Activated CD4-positive, alpha-beta T cell treated with anti-CD3 and anti-CD28 coated beads, Interleukin-2, amount 10 ng/mL, durations not matched to agents 7 days and 5 days (primary cell): ENCODE measurements at places on chromosomes 7 and 10. TPM values are rescaled to one million over a fixed set of nuclear protein-coding genes. Genes with fewer than 3 reads are reported as not detected.

DNA sequence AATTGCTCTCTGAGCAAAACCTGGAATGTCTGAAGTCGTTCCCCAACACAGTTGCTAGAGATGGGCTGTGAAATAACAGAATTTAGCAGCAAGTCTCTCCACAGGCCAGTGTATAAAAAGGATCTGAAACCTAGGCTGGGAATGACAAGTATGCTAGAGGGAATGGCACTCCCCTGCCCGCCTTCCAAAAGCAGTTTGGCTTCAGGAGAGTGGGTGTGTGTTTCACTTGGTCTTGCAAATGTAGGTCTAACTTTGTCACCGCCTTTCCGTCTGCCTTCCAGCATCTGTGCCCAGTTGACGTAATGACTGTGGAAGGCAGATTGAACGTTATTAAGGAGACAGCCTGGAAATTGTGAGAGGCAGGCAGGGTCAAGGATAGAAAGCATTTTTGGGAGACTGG is 18.0 kb upstream of the MTURN start:
- no peaks in the 10 kb centered on the region for H3K27me3 ChIP-seq
- no peak for DNase-seq
- no peak overlapping the region for H3K27ac ChIP-seq
- H3K4me3 ChIP-seq, result no peak overlapping the region

PCLO gene
- not detected for total RNA-seq

DNA sequence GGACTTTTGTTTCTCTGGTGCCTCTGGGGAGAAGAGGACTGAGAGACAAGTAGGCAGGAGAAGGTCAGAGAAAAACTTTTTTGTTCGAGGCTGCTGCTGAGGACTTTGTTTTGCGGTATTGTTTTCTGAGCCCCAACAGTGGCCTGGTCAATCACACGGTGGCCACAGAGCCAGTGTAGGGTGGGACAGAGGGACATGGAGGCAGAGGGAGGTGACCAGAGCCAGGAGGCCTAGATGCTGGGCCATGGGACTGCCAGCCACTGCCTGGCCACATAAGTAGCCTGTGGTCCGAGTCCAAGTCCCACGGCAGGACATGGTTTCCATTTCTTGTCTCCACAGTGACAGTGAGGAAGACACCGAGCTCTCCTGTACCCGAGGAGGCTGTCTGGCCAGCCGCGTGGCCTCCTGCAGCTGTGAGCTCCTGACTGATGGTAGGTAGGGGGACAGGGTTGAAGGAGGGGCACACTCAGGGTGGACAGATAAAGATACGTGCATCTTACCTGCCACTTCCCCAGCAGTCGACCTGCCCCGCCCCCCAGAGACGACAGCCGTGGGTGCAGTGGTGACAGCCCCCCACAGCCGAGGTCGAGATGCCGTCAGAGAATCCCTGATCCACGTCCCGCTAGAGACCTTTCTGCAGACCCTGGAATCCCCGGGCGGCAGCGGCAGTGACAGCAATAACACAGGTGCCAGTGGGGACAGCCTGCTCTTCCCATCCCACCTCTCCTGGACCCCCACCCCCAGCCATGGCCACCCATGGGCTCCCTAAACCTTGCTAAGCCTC is 27.5 kb downstream of the SH2B2 start:
- no peak overlapping the region for H3K27ac ChIP-seq
- H3K4me3 ChIP-seq, result no peak overlapping the region
- no peaks in the 10 kb centered on the region for H3K27me3 ChIP-seq
- DNase-seq, result no peak
- no peaks in the 10 kb centered on the region for H3K36me3 ChIP-seq

FAM25G gene
- total RNA-seq, result not detected

DNA sequence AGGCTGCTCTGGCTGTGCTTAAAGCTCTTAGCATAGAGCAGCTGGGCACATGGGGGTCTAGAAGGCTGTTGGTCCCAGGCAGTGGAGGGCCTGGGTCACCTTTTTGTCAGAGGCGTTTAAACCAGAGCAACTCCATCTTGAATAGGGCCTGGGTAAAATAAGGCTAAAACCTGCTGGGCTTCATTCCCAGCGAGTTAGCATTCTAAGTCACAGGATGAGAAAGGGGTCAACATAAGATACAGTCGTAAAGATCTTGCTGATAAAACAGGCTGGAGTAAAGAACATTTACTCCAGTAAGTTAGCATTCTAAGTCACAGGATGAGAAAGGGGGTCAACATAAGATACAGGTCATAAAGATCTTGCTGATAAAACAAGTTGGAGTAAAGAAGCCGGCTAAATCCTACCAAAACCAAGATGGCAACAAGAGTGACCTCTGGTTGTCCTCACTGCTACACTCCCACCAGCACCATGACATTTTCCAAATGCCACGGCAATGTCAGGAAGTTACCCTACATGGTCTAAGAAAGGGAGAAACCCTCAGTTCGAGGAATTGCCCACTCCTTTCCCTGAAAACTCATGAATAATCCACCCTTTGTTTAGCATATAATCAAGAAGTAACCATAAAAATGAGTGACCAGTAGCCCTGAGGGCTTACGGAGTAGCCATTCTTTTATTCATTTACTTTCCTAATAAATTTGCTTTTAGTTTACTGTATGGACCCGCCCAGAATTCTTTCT is 96.8 kb upstream of the PCBD1 start:
- H3K4me1 ChIP-seq, result peaks cover 26% of the 10 kb centered on the region
- no peak overlapping the region for H3K4me3 ChIP-seq
- H3K36me3 ChIP-seq, result no peaks in the 10 kb centered on the region
- no peaks in the 10 kb centered on the region for H3K27me3 ChIP-seq

- H3K36me3 ChIP-seq, result no peaks in the 10 kb centered on the region
- peaks cover 11% of the 10 kb centered on the region for H3K27me3 ChIP-seq
- no peak for DNase-seq
- no peak overlapping the region for H3K27ac ChIP-seq
- peaks cover 4% of the 10 kb centered on the region for H3K4me1 ChIP-seq
Measured at GRCh38 chr7:102320181-102320580, 33.5 kb downstream of the SH2B2 start.

- no peak overlapping the region for H3K4me3 ChIP-seq
- no peaks in the 10 kb centered on the region for H3K36me3 ChIP-seq
- no peaks in the 10 kb centered on the region for H3K27me3 ChIP-seq
- DNase-seq, result no peak
Measured at GRCh38 chr7:67518580-67518979, 521.9 kb downstream of the TYW1 start.

- H3K4me1 ChIP-seq, result peaks cover 29% of the 10 kb centered on the region
- no peak overlapping the region for H3K4me3 ChIP-seq
- no peaks in the 10 kb centered on the region for H3K27me3 ChIP-seq
Measured at GRCh38 chr7:127667759-127668530, 16.0 kb downstream of the SND1 start.

DNA sequence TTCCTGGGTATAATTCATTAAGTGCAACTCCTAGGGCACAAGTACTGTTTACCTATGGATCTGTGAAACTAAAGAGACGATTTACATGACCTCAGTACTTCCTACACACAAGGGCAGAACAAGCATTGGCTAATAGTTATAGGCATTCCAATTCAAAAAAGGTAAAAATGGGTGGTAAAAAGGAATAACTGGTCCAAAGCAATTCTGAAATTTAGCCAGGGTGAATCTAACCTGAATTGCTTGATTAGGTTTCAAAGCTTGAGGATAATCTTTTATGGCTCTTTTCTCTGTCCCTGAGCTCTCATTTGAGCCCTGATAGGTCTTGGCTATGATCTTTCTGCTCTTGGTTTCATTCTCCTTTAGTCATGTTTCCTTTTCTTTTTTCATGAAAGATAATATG is 52.3 kb upstream of the CALCR start:
- no peak overlapping the region for H3K27ac ChIP-seq
- no peak overlapping the region for H3K4me3 ChIP-seq
- no peak for DNase-seq

DNA sequence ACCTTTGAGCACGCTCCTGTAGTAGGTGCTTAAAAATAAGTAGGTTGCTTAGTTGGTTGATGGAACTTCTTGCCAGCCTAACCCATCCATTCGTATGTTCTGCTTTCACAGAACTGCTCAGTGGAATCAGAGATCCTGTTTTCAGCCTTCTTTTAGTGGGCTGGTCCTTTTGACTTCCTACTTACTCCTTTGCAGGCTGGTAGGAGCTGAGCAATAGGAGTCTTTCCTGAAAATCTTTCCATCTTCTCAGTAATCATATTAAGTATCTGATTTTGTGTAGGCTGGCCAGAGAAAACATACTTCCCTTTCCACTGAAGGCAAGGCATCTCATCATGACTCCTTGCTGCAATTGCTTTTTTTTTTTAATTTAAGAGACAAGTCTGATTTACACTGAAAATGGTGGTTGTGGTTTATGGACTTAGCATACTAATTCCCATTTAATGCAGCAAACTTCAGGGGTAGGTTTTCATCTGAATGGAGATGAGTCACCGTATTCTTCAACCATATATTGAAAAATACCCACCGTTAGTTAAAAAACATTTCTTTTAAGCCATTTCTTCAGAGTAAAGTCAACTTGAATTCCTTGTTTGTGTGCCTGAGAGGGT is 208.0 kb downstream of the ZNF365 start:
- no peaks in the 10 kb centered on the region for H3K36me3 ChIP-seq
- H3K27me3 ChIP-seq, result peaks cover 15% of the 10 kb centered on the region
- no peak overlapping the region for H3K27ac ChIP-seq
- H3K4me1 ChIP-seq, result no peaks in the 10 kb centered on the region

GRCh38 chr10:78634389-78634815 is 434.4 kb upstream of the ZMIZ1 start:
- DNase-seq, result no peak
- no peak overlapping the region for H3K27ac ChIP-seq
- no peaks in the 10 kb centered on the region for H3K4me1 ChIP-seq
- H3K27me3 ChIP-seq, result no peaks in the 10 kb centered on the region
- no peaks in the 10 kb centered on the region for H3K36me3 ChIP-seq

- H3K36me3 ChIP-seq, result peaks cover 21% of the 10 kb centered on the region
- no peaks in the 10 kb centered on the region for H3K27me3 ChIP-seq
- no peak for DNase-seq
- H3K4me1 ChIP-seq, result peaks cover 71% of the 10 kb centered on the region
- H3K27ac ChIP-seq, result peak overlapping the region; percentile 47
- no peak overlapping the region for H3K4me3 ChIP-seq
Measured at GRCh38 chr7:24971333-24972165, 8.4 kb downstream of the OSBPL3 start.

DNA sequence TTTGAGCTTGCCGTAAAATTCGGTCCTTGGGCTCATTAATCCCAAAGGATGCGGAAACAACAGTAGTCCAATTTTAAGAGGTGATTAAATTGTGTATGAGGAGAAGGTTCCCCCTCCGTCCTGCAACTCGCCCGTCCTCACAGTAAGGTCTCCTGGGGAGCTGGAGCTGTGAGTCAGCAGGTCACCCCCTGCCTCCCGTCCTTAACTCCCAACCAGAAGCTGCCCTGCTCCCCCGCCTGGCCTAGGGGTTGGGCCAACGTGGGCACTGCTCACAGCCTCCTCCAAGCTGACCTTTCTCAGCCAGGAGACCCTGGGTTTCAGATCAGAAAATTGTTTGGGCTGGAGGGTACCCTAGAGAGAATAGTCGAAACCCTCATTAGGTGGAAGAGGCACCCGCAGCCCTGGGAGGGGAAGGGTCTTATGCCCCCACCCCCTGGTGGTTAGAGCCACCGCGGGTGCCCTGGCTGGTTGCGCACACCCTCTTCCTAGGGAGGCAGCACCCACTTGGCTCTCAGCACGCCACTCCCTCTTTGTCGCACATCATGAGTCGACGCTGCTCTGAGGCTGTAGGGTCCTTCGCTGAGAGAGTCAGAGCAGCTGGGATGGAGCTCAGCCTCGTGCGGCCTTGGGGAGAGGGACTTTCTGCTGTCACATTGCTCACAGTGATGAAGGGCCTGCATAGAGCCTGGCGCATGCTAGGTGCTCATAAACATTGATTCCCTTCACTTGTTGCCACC is 131.2 kb downstream of the TACC2 start:
- H3K4me1 ChIP-seq, result no peaks in the 10 kb centered on the region
- no peaks in the 10 kb centered on the region for H3K36me3 ChIP-seq
- peaks cover 17% of the 10 kb centered on the region for H3K27me3 ChIP-seq
- H3K4me3 ChIP-seq, result no peak overlapping the region

DNA sequence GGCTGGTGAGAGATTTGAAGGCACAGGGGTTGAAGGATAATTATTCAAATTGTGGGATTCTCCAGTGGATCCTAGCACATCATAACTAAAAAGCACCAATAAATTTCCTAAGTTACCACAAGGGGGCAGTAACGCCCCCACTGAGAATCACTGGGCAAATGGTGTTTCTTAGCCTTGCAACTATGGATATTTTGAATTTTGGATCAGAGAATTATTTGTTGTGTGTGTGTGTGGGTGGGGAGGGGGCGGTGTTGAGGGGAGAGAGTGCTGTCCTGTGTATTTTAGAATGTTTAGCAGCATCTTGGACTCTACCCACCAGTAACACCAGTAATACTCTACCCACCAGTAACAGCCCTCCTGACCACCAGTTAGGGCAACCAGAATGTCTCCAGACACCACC is 63.3 kb upstream of the PRKG1 start:
- H3K36me3 ChIP-seq, result no peaks in the 10 kb centered on the region
- H3K27ac ChIP-seq, result no peak overlapping the region
- DNase-seq, result peak; percentile 30
- H3K4me1 ChIP-seq, result peaks cover 3% of the 10 kb centered on the region
- peaks cover 4% of the 10 kb centered on the region for H3K27me3 ChIP-seq
